ENCODE measurements at places on chromosomes 1 and 21.

DNA sequence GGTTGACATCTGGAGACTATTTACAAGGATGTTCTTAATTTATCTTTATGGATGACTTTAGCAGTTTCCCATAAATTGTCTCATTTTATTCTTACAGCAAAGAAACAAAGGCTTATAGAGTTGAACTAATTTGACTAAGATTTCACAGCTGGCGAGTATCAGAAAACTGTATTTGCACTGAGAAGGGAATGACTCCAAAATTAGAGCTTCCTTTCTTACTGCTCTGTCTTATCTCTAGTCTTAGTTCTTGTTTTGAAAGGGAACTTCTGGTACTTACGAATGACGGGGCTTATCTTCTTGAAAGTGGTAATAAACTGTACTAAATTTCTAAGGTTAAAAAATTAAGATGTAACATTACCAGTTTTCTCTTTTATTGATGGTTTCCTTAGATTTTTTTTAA is 13.6 kb downstream of the CNST start:
- DNase-seq: no peak

GRCh38 chr1:19695772-19696171 is 31.1 kb downstream of the HTR6 start:
- DNase-seq: no peak

GRCh38 chr1:232806186-232806510 is 932 bp downstream of the MAP10 start:
- DNase-seq: no peak

DNA sequence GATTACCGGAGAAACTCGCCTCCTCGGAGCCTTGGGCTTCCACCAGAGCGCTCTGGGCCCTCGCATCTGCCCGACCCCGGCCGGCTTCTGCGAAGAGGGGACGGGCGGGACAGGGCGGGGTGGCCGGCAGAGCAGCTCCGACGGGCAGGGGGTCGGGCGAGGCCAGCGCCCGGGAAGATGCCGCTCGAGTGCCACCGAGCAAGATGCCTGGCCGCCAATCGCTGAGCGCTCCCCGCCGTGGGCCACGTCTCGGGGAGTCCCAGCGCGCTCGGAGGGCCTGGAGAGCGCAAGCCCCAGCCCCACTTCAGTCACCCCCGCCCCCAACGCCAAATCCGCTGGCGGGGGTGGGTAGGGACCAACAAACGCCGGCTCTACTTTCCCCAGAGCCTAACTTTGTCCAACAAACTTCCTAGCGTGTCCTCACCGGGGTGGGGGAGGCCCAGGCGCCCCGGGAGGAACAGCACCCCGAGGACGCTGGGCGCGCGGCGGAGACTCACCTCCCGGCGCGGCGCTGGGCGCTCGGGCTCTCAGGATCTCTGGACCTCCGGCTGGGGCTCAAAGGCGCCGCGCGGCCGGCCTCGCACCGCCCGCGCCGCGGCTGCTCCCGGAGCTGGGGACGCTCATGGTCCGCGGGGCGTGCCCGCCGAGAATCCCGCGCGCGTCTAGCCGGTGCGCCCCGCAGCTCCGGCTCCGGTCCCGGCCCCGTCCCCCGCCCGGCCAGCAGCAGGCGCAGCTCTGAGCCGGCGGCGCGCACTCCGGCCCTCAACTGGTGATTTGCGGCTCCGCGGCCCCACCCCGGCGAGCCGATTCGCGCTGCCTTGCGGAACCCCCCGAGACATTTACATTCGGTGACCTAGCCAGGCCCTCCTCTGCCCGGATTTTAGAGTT is at the start of gene BCAR3:
Gene BCAR3, minus strand, starts transcription at position 737 of the 888 bp plus-strand sequence. CDS start 6,907 bp downstream, outside the sequence.
- DNase-seq: peak; percentile 17

- DNase-seq: no peak
Observed at GRCh38 chr1:27000090-27000816, 6.8 kb downstream of the TRNP1 start.

GRCh38 chr1:156510709-156511108 is 10.1 kb upstream of the MEF2D start:
- no peak for DNase-seq

- DNase-seq: no peak
Observed at GRCh38 chr1:210342986-210343780, 14.5 kb downstream of the HHAT start.

DNA sequence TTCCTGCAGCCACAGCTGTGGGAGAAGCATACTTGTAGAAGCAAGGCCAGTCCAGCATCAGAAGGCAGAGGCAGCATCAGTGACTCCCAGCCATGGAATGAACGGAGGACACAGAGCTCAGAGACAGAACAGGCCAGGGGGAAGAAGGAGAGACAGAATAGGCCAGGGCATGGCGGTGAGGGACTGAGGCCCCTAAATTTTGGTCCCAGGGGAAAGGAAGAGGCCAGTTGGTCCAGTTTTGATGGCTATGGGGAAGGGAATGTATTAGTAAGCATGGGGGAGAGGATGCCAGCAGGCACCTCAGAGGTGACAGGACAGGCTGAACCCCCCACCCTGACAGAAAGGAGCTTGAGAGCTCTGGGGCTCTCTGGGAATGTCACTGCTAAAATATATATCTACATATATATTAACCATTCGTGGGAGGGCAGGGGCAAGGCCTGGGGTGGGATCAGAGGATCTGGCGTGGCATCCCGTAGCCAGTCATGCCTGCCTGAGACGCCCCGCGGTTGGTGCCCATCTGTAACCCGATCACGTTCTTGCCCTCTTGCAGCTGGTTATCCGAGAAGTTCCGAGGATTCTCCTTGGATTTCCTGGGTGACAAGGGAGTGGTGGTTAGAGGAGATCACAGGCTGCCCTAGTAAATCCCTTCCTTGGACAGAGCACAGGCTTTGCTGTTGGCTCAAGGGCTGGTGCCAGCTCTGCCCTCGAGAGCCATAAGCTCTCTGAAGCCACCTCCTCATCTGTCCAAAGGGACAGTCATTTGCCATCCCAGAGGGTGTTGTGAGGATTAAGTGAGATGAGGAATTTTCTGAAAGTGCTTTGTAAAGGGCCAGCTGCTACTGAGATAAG is 6.7 kb downstream of the TAGLN2 start:
- no peak for DNase-seq

- DNase-seq: peak; percentile 68
Observed at GRCh38 chr1:235074523-235075047, 54.1 kb downstream of the TOMM20 start.

- no peak for DNase-seq
Observed at GRCh38 chr1:87167157-87167789, 161.4 kb upstream of the LMO4 start.

GRCh38 chr1:242854466-242854865 is 330.0 kb upstream of the PLD5 start:
- no peak for DNase-seq

GRCh38 chr1:175413367-175413766 is 220.8 kb upstream of the KIAA0040 start:
- DNase-seq: no peak

GRCh38 chr1:218346391-218347204 is 1.5 kb downstream of the TGFB2 start:
- DNase-seq: no peak

- no peak for DNase-seq
Observed at GRCh38 chr1:213666922-213667321, 320.9 kb upstream of the PROX1 start.

- DNase-seq: peak; percentile 56
Observed at GRCh38 chr1:24149866-24150233, 6.9 kb upstream of the IL22RA1 start.

DNA sequence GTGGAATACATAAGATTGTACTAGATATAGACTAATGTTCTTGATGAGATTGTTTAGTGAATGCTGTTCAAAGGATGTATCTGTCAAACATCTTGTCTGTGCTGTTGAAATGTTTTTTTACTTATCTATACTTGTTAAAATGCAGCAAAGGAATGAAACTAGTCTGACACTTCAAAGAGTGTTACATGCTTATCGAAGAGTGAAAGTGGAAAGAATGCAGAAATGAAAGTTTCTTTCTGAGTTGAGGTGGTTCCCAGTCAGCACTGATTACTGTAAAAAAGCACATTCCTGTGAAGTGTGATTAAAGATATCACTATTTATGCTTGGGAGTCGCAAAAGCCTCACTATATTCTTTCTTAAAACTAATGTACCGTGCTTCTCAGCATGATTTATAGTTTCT is 1225.2 kb downstream of the NCAM2 start:
- DNase-seq: no peak

GRCh38 chr1:219325368-219325742 is 151.7 kb downstream of the LYPLAL1 start:
- DNase-seq: no peak

- DNase-seq: no peak
Observed at GRCh38 chr1:97038410-97038809, 316.8 kb downstream of the PTBP2 start.

DNA sequence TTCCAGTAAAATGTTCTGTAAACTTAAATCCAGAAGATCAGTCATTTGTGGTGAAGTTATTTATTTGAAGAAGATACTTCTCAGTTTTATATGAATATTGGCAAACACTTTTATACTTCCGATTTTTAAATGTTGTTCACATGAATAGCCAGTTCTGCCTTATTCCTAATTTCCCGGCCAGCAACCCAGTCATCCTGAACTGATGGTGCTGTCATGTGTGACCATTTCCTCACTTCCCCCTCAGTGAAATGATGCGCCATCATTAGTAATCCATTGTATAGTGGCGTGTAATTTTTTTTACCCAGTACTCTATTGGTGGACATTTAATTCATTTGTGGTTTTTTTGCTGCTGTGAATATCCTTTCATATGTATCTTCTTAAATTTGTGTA is 16.4 kb downstream of the GPSM2 start:
- DNase-seq: no peak

DNA sequence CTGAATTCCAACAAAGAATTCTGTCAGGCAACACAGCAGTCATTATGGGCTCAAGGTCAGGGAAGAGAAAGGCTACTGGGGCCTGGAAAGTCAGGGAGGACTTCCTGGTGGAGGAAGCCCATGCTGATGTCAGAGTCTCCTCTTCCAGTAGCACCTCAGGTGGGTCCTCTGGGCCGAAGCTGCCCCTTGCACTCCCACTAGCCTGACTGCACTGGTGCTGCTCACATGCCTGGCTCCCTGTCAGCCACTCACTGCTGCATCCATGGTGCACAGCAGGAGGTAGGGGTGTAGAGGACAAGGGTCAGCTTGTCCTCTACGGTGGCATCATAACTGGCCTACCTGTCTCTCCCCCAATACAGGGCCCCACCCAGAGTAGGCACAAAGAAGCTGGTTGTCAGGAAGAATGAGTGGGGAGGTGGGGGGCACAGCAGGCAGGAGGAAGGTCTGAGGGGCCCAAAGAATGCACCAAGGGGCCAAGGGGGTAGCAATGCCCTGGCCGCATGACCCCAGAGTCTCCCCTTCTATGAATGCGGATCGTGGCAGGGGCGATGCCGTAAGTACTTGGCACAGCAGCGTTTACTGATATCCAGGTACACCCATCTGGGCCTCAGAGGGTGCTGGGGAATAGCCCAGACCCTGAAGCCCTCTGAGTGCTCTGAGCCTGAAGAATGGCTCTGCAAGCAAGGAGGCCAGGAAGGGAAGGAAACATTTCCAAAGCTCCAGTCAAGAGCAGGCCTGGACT is 80.3 kb downstream of the GLIS1 start:
- no peak for DNase-seq

DNA sequence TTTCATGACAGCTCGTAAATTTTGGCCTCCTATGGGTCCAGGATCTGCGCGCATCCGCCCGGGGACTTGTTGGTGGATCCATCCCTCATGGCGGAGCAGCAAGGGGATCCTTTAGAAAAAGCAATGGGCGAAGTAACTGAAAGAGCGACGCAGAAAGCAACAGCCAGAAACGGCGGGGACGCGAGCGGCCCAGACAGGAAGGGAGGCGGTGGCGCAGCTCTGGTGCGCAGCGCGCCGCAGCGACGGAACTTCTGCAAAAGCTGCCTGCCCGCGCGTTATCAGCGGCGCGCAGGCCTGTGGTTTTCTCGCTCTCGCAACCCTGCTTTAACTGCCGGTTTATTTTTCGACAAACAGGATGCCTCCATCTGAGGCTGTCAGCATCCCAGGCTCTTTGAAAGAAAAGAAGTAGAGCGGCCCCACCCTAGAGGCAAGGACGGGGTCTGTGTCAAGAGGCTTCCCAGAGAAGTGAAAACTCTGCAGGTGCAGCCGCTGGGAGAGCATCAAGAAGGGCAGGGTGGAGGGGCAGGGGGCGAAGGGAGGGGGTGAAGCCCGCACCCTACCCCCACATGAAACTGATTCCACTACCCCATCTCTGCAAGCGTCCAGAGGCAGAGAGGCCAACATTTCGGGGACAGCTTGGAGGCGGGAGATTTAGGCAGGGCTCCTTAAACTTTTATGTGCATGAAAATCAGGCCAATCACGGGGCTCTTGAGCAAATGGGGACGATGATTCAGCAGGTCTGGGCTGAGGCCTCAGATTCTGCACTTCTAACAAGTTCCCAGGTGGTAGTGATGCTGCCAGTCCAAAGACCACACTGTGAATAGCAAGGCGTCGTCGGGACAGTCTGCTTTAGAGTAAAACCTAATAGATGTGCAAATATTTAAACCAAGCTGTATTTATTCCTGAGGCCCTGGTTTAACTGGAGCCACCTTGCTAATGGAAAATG is 22.2 kb downstream of the RUNX1 start:
- peak; percentile 78 for DNase-seq
